ENCODE measurements at places on chromosomes 11 and 22.

GRCh38 chr11:118321386-118322082 lies 17.0 kb downstream of the CD3E start:
- DNase-seq: no peak

- DNase-seq: no peak
Observed at GRCh38 chr11:128415539-128415938, 171.8 kb downstream of the ETS1 start.

DNA sequence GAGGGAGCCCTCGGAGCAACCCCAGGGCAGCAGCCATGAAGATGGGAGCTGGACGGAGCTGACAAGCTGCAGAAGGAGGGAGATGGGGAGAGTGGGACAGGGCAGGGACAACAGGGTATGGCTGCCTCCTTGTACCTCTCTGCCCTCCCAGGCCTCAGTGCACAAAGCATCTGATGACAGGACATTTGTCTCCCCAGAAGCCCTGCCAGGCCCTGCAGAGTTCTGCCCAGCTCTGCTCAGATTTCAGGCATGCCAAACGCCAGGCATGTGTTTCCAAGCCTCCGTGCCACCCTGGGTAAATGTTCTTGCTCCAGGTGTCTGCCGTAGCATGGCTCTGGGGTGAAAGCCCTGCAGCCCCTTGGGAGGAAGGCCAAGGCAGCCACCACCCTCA lies 1.1 kb upstream of the IFITM10 start:
- no peak for DNase-seq

- no peak for DNase-seq
Observed at GRCh38 chr11:27215471-27216269, 147.3 kb downstream of the CCDC34 start.

DNA sequence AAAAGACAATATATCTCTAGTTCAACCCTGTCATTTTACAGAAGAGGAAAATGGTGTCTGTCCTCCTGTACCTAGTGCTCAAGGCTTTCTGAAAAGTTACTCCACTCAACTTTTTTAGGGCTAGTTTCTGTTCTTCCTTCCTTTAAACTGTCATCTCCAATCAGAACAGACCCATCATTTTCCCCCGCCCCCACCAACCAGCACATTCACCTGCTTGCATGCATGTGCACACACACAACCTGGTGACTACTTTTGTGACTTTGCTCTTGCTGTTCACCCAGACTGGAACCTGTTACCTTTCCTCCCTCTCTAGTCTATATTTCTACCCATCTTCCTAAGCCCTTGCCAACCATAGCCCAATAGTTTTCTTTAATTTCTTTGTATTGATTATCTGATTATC lies 5.6 kb downstream of the FBXO7 start:
- DNase-seq: no peak

DNA sequence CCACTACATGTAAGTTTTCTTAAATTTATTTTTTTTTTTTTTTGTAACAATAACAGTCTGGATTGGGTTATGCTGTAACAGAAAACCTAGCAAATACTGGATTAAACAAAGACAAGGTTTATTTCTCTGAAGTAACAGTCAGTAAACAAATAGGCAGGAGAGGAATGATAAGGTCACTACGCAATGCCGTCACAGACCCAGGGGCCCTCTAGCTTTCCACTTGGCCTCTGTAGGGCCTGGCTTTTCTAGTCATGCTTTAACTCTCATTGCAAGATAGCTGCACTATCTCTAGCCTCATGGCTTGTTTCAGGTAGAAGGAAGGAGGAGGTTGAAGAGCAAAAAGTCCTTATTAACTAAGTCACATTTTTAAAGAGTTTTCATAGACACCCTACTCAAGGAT lies 6.5 kb downstream of the OR10A6 start:
- DNase-seq: no peak

- no peak for DNase-seq
Observed at GRCh38 chr11:109730669-109731068, 308.7 kb downstream of the C11orf87 start.

- DNase-seq: no peak
Observed at GRCh38 chr11:70250876-70251658, 19.4 kb upstream of the PPFIA1 start.

- no peak for DNase-seq
Observed at GRCh38 chr11:3686751-3687150, 15.6 kb upstream of the CHRNA10 start.

GRCh38 chr11:35030716-35031213 lies 108.2 kb upstream of the CD44 start:
- peak; percentile 81 for DNase-seq

GRCh38 chr11:129192150-129192549 lies at the start of gene ARHGAP32:
Gene ARHGAP32 (minus strand): TSS chr11:129192325. CDS start chr11:129192198, 127 bp downstream.
- no peak for DNase-seq

DNA sequence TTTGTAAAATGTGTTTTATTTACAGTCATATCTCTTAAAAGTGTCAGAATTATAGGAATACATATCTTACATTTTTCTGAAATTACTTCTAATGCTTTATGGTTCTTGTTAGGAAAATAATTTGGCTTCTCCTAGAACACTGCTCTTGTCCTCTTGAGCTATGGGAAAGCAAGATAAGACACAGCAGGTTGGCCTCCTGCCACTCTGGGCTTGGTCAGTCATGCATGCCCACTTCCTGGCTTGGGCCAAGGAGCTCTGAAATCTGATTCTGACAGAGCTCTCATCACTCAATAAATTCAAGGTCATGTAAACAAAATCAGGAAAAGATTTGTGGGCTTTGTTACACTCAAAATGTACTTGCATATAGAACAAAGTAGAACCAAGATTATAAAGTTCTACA lies 1036.0 kb downstream of the OPCML start:
- DNase-seq: peak; percentile 62

- DNase-seq: peak; percentile 35
Observed at GRCh38 chr11:117230999-117231841, 653 bp downstream of the PCSK7 start.

GRCh38 chr22:48715511-48715910 lies 1112.2 kb downstream of the BRD1 start:
- DNase-seq: no peak

DNA sequence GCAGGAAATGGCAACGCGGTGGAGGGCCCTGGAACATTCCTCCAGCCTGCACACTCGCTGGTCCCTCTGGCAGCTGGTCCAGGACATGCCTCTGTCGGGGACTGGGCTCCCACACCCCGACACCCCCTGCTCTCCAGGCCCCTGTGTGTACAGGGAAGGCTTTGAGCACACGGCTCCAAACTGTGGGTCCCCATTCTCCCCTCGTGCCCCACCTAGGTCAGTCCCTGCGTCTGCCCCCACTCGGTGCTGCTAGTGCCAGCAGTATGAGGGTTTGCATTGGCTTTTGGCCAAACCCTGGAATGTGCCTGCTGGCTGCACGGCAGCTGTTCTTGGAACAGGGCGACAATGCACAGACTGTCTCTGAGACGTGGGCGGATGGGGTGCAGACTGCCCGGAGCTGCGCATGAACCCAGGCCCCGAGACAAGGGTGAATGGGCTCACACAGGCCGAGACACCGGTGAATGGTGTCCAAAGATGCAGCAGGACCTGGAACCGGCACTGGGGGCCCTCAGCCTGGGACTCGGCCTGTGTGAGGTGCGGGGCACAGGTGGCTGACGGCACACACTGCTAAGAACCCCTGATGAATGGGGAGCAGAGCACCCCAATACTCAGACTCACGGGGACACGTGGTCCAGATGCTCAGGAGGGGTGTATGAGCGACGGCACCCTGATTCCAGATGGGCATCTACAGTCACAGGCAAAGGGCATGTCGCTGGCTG lies 7.5 kb upstream of the SYT8 start:
- peak; percentile 85 for DNase-seq

DNA sequence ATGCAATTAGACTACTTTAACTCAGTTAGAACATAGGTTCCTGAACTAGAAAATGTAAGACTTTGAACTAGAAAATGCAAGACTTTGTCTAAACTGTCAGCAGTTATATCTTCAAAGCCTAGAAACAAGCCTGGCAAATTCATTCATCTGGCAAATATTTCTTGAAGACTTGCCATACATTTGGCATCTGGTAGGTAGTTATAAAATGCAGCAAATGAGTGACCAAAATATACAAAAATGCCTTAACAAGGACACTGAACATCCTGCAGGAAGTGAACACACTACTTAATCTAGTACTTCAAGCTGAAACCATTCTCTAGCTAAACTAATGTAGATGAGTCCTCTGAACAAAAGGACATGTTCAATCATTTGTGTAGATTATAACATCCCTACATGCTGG lies 84.7 kb upstream of the SCUBE2 start:
- no peak for DNase-seq

DNA sequence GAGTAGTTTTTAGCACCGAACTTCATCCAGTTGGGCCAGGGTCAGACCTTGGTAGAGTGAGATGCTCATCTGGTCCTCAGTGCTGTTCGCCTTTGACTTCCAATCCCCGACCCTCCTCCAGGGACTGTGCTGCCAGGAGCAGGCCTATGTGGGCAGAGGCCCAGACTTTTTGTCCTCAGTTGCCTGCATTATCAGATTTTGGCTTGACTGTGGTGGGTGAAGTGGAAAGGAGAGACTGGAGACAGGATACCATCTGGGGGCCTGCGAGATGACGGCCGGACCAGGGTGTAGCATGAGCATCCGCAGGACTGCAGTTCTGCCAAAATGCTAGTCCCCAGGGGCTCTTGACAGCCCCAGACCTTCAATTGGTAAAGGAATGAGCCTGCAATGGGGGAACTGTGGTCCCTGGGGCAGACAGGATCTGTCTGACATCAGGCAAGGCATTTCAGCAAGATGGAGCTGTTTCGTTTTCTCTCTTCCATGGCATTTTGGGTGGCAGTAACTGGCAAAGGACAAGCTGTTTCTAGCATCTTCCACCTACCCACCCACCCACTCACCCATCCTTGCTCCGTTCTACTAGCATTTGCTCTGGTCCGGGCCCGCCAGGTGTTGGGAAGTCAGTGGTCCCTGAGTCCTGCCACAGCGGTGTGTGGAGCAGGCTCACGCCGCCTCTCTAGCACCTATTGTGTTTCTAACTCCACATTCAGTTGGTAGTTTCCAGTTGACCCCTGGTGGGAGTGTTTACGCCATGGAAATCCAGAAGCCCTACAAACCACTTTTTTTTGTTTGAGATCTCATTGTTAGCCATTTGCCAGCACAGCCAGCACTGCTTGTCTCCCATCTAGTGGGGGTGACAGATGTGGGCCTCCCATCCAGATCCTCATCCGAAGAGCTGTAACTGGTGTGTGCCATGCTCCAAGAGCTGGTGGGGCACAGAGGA lies 53.5 kb downstream of the OTOG start:
- DNase-seq: peak; percentile 2

DNA sequence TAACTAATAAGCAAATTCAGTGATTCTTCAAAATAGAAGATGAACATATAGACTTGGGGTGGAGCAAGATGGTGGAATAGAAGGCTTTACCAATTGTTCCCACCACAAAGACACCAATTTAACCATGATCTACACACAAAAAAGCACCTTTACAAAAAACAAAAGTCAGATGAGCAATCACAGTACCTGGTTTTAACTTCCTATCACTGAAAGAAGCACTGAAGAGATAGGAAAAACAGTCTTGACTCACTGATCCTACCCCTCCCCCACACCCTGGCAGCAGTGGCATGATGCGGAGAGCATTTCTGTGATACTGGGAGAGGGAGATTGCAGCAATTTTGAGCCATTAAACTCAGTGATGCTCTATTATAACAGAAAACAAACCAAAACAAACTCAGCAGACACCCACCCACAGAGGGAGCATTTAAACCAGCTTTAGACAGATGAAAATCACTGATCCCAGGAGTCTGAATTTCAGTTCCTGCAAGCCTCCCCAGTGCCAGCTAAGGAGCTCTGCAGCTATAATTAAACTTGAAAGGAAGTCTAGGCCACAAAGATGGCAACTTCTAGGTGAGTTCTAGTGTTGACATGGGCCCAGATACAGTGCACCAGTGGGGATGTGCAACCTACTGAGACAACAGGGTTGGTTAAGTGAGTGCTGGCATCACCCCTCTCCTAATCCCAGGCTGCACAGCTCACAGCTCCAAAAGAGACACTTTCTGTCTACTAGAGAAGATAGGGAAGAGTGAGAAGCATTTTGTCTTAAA lies 161.8 kb upstream of the GRIA4 start:
- DNase-seq: no peak

- DNase-seq: no peak
Observed at GRCh38 chr22:19239464-19239863, 52.1 kb downstream of the CLTCL1 start.

- DNase-seq: no peak
Observed at GRCh38 chr11:108606070-108606469, 12.5 kb upstream of the EXPH5 start.

GRCh38 chr11:57775491-57775890 lies 13.9 kb downstream of the CTNND1 start:
- no peak for DNase-seq

DNA sequence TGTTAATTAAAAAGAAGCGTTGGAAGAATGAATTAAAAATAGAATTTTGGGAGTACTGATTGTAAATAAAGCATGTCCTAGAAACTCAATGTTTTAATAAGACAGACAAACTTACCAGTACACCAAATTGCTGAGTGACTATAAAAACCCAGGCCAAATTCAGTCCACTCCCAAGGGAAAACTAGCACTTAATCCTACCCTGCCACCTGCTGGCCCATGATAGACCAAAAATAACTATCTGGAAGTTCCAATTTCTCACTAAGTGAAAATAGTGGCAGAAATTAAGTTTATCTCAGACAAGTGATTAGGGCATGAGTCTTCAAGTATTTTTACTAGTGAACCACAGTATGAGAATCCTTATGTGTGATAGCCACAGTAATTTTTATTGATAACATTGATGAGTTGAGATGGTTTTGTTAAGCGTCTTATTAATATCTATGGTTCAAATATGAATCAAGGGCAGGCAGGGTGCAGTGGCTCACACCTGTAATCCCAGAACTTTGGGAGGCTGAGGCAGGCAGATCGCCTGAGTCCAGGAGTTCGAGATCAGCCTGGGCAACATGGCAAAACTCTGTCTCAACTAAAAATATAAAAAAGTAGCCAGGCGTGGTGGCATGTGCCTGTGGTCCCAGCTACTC lies 9.8 kb upstream of the DDX10 start:
- DNase-seq: peak; percentile 64

DNA sequence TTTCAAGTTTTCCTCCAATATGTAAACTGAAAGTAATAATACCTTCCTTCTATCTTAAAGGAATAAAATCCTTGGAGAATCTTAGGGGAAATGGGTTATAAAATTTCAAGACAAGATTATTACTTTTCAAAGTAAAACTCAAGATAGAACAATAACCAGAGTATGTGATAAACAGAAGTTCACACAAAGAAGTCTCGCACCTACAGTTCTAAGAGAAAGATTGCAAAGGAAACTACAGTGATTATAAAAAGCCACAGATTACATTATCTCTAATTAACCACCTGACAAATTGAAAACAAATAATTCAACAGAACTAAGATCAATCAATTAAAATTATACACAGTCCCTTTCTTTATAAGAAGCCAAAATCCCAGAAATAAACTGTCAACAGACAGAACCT lies 34.0 kb downstream of the AMBRA1 start:
- no peak for DNase-seq

GRCh38 chr11:114340311-114341131 lies 44.3 kb downstream of the NNMT start:
- DNase-seq: peak; percentile 74

DNA sequence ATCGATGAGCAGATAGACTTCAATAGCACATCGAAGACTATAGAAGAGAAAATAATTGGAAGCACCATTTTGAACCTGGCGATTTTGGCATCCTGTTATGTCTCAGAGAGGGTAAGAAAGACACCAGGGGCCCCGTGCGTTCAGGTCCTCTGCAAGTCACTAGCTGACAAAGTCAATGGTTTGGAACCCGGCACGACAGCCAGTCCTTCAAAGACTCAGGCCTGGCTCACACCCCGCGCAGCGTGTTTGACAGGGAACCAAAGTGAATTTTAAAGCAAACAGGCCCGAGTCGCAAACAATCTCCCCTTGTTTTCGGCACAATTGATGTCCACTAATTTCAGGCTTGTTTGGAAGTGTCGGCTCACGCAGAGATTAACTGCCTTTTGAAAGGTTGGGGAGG lies 716.6 kb downstream of the BRD1 start:
- no peak for DNase-seq
